ENCODE measurements at places on chromosomes 16 and 17. TPM values are rescaled to one million over a fixed set of nuclear protein-coding genes. Genes with fewer than 3 reads are reported as not detected.

The SARM1 gene
- 5.9 TPM for total RNA-seq

The PCGF2 gene
- total RNA-seq = 5.0 TPM

The CCDC92B gene
- total RNA-seq = not detected

The MYH1 gene
- total RNA-seq = not detected

- DNase-seq = peak; percentile 73
These were observed 3.3 kb upstream of the CACNG5 start for GRCh38 chr17:66831383-66832210.

DNA sequence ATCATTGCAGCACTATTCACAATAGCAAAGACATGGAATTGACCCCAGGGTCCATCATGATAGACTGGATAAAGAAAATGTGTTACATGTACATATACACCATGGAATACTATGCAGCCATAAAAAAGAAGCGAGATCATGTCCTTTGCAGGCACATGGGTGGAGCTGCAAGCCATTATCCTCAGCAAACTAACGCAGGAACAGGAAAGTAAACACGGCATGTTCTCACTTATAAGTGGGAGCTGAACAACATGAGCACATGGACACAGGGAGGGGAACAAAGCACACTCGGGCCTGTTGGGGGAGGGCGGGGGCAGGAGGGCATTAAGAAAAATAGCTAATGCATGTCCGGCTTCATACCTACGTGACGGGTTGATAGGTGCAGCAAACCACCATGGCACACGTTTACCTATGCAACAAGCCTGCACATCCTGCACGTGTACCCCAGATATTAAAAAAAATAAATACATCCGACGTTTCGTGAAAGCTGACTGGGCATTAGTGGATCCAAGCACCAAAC lies 28.9 kb downstream of the ZNF778 start:
- DNase-seq = no peak

DNA sequence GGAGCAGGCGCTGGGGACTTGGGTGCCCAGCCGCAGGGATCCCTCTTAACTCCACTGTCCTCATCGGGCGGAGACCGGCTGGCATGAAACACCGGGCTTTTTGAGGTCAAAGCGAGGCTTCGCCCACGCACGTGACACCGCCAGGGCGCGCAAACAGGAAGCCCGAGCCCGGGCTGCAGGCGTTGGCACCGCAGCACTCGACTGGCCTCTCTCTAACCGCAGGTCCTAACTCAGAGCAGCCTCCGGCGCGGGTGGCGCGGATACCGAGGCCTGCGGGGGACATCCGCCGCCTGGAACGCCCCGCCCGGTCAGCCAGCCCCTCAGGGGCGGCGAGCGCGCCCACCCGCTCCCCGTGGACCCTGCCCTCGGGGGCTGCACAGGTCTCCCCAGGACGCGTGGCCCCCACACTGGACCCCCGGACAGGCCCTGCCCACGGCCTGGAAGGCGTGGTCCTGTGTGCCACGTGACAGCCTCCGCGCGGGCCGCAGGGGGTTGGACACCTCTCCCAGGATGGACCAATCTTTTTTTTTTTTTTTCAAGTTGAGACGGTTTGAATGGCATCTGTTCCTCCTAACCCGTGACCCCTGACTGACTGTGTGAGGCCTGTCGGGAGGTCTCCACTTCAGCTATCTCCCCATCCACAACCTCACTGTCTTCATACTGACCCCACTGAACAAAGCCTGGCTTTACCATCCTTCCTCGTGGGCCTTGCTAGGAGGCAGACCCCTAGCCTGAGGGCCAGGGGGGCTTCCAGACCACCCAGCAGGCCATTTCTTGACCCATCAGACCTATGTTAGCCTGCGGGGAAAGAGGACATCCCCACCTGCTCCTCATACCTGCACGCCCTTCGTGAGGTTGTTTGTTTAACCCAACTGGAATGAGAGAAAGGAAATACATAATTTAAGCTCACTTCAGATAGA lies 8.4 kb upstream of the SLC47A2 start:
- peak; percentile 93 for DNase-seq

- peak; percentile 69 for DNase-seq
These were observed 23.7 kb downstream of the CDH1 start for GRCh38 chr16:68760671-68761275.
